Hematopoietic multipotent progenitor cell treated with erythropoietin and hydrocortisone succinate and interleukin-3 and kit ligand, for 15 days (in vitro differentiated cells): ENCODE measurements at places on chromosomes 1 and 21.

DNA sequence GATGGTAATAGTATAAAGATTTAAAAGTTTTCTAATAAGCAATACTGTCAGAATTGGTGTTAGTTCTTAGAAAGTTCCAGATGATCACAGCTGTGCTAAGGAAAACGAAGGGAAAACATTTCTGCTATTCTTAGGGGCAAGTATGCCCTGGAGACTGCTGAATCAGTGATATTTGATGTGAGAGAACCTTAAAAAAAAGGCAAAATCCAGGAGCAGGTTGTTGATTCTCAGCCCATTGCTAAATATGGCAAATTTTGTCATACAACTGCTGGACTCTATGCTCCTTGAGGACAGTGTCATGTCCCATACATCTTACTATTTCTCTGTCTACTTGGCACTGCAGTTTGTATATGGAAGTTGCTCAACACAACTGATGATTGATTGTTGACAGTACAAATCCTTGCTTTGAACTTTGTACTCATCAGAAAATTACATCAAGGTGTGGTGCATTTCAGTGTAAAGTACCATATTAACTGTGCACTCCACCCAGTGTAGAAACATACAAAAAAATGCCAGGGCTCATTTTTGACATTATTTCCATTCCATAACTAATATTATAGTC lies 10.9 kb downstream of the CRCT1 start:
- no peak for DNase-seq

GRCh38 chr1:101485712-101486111 lies 248.9 kb downstream of the S1PR1 start:
- no peak for DNase-seq

DNA sequence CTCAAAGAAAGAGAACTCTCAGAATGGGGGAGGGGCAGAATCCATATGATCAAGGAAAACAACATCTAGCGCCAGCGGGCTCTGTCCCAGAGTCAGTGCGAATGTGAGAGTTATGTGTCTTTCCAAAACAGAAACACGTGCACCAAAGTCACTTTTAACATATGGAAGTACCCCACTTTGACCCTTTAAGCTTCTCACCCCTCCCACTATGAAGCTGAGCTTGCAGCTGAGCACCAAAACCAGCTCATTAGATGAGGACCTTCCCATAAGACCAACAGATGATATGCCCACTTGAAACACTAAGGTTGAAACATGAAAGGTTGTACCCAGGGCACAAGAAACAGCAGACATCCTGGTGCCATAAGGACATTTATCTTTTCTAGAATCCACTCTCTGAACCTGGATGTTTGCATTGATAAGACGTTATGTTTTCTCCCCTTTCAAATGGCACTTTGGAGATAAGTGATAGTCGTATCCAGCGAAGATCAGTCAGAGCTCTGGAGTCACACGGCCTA lies 171.0 kb downstream of the TGFBR3 start:
- DNase-seq, result no peak

GRCh38 chr1:175870217-175870616 lies 126.8 kb upstream of the TNR start:
- DNase-seq, result no peak

GRCh38 chr1:54962612-54963395 lies 17.6 kb upstream of the TMEM61 start:
- no peak for DNase-seq

DNA sequence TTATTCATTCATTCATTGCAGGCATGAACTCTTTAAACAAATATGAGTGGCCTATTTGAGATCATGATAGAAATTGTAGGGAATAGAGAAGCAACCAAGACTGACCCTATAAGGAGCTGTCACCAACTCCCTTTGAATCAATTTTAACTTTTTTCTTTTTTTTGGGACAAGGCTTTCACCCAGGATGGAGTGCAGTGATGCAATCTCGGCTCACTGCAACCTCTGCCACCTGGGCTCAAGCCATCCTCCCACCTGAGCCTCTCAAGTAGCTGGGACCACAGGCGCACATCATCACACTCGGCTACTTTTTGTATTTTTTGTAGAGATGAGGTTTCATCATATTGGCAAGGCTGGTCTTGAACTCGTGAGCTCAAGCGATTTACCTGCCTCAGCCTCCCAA lies 17.1 kb upstream of the ATP5PO start:
- no peak for DNase-seq

DNA sequence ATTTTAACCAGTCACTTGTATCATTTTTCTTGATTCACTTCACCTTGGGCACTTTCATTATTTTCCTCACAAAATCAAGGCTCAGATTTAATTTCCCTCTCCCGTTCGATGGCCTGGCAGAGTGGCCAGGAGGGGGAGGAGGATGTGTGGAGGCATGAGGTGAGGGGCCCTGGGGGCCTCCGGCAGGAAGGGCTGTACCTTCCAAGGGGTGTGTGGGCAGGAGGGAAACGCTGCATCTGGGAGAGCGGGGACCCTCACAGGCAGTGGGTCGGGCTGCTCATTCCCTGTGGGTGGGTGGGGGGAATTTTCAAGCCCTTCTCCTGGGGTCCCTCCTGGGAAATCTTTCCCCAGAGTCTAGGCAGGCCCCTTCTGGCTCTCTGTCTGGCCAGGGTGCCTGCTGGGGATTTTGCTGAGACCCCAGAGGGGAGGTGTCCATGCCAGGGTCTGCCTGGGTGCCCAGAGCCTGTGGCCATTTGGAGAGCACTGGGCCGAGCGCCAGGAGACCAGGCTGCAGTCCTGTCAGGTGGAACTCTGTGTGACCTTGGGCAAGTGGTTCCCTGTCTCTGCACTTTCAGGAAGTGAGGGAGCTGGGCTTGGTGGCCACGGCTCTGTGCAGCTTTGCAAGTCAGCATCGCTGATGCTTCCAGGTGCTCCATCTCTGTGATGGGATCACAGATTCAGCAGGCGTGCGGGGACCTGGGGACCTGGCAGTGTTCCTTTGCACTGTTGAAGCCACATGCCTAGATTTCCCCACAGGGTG lies 81.9 kb upstream of the C1orf174 start:
- DNase-seq, result no peak

GRCh38 chr1:210250665-210250997 lies 18.0 kb downstream of the SERTAD4 start:
- DNase-seq, result no peak

DNA sequence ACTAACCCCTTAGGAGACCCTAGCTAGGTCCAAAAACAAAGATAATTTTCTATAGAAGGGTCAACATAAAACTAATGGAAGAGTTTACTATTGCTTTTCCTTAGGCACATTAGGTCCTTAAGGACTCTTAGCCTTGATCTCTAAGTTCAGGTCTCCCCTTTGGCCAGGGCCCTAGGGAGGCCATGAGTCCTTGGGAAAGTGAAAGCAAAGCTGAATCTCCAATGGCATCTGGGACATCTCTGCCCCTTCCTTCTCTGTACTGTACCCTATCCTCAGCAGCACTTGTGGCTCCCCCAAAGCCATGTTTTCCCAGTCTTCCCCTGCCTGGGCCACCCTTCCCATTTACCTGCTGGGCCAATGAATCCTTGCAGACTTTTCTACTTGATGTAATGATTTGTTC lies 14.3 kb downstream of the IER5 start:
- DNase-seq, result no peak

- DNase-seq, result no peak
Observed at GRCh38 chr1:235006132-235006721, 122.4 kb downstream of the TOMM20 start.

- no peak for DNase-seq
Observed at GRCh38 chr1:150582371-150582770, 3.0 kb upstream of the MCL1 start.

DNA sequence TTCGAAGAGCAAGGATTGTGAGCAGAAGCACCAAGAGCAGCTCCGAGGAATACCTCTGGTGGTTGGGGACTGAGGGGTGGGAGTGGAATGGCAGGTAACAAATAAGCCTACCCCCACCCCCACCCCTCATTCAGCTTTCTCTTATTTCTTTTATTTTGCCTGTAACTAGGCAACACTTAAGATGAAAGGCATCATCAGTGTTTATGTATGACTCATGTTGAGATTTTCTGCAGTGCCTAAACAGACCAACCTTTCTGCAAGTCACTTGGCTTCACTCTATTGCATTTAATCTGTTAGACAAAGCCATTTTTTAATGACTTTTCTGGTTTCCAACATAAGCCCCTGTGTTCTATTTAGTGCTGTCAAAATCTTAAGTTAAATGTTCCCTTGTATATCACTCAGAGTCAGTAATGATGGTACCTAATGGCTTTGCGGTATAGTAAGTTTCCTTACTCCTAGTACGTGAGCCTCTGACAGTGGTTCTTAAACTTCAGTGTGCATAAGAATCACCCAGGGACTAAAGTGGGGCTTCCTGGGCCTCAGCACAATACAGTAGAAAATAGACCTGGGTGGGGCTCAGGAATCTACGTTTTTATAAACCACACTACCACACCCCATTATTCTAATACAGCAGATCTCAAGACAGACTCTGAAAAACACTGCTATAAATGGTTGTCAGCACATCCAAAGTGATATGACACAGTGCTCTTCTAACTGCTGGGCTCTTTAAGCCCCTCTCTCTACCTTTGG lies 19.9 kb downstream of the CASQ2 start:
- DNase-seq, result no peak

GRCh38 chr1:244920911-244921761 lies 56.8 kb upstream of the HNRNPU start:
- no peak for DNase-seq

- DNase-seq, result peak; percentile 50
Observed at GRCh38 chr1:230158415-230159291, 91.6 kb downstream of the GALNT2 start.

DNA sequence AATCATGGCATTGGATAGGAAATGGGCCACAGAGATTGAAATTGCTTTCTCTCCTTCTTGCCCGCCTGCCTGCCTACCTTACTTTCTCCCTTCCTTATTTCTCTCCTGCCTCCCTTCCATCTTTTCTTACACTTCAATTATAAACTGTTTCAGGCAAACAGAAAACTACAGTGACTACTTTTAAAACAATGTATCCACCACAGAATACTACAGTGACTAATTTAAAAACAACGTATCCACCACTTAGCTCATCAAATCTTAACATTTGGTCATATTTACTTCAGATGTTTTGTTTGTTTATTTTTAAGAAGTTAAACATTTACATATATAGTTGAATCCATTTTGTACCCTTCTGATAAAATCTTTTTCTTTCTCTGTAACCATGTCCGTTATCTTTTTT lies 54.4 kb downstream of the SNRPE start:
- DNase-seq, result no peak
